Activated CD4-positive, alpha-beta T cell treated with anti-CD3 and anti-CD28 coated beads, Interleukin-2, amount 10 ng/mL, durations not matched to agents 7 days and 5 days (primary cell): ENCODE measurements at places on chromosomes 12 and 14. TPM values are rescaled to one million over a fixed set of nuclear protein-coding genes. Genes with fewer than 3 reads are reported as not detected.

Gene AQP2
- not detected for total RNA-seq

Gene OR6C3
- total RNA-seq: not detected

Gene NR1H4
- not detected for total RNA-seq

Gene ETFBKMT
- 1.2 TPM for total RNA-seq

Gene OR6C74
- total RNA-seq: not detected

Gene ZC2HC1C
- 3.3 TPM for total RNA-seq

- peaks cover 54% of the 10 kb centered on the region for H3K4me1 ChIP-seq
- H3K27me3 ChIP-seq: no peaks in the 10 kb centered on the region
- H3K27ac ChIP-seq: peak overlapping the region; percentile 99
These were observed 717 bp downstream of the PPHLN1 start for GRCh38 chr12:42326541-42327226.

DNA sequence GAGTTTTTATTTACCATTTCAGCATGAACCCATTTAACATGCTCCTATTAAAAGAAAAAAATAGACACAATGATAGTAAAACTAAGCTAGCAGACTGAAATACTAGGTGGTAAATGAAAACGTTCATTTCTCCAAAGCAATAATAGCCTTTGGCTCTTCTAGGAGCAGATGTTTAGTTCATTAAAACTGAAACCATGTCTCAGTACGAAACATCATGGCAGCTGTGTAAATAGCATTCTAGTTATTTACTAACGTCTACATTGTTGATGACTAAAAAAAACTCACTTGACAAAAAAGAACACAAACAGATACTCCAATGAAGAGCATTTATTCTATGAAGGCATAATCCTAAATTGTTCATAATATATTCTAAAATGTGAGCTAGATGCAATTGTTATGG is 17.9 kb downstream of the RECQL start:
- H3K27me3 ChIP-seq: no peaks in the 10 kb centered on the region
- H3K4me3 ChIP-seq: no peak overlapping the region
- no peak overlapping the region for H3K27ac ChIP-seq

DNA sequence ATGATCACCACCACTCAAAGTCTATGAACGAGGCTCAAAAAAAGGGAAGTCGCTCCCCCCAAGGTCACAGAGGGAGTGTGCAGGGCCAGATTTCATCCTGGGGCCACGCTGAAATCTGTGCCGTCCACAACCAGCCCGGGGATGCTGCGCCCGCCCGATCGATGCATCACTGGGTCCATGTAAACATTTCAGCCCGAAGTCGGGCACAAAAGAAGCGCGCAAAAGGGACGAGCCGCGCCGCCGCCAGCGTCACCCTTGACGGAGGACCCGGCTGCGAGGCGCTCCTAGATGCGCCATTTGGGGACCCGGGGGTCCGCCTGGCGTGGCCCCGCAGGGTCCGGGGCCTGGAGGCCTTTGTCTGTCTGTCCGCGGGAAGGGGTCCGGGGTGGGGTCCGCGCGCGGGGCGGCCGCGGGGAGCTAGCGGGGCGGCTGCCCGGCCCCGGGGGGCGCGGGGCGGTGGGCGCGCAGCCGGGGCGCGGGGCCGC is 503 bp downstream of the FBXO21 start:
- peak overlapping the region; percentile 95 for H3K27ac ChIP-seq
- peak overlapping the region; percentile 90 for H3K4me3 ChIP-seq
- H3K27me3 ChIP-seq: peaks cover 16% of the 10 kb centered on the region
- peaks cover 20% of the 10 kb centered on the region for H3K4me1 ChIP-seq
- DNase-seq: peak; percentile 33

DNA sequence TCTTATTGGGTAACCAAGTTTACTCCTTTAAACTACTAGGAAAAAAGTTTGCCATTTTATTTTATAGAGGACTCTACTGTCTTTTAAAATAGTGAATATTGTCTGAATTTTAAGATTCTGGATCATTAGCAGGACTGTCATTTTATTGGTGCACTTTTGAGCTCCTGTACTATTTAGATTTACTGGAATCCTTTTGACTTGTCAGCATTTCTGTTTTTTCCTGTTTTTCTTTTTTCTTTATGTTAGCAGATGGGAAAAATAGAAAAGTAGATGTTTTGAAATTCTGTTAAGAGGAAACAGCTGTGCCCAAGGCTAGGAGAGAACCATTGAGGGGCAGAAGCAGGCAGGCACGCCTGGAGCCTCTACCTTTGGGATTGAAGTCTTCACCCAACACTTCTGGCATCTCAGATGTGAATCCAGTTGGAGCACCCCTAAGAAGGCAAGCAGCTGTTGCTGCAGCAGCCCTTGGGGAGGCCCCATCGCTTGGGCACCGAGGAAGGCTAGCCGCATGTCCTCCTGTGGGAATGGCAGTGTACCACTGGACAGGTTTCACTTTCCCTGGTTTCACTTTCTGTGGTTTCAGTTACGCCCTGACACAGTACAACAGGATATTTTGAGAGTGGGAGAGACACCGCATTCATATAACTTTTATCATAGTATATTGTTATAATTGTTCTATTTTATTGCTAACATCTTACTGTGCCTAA is 11.5 kb downstream of the RIMKLB start:
- H3K27ac ChIP-seq: no peak overlapping the region
- H3K27me3 ChIP-seq: no peaks in the 10 kb centered on the region
- no peak overlapping the region for H3K4me3 ChIP-seq
- peaks cover 6% of the 10 kb centered on the region for H3K4me1 ChIP-seq
- no peak for DNase-seq
